Esophagus muscularis mucosa (tissue), 4 donors: ENCODE measurements at places on chromosomes 6 and 20.

DNA sequence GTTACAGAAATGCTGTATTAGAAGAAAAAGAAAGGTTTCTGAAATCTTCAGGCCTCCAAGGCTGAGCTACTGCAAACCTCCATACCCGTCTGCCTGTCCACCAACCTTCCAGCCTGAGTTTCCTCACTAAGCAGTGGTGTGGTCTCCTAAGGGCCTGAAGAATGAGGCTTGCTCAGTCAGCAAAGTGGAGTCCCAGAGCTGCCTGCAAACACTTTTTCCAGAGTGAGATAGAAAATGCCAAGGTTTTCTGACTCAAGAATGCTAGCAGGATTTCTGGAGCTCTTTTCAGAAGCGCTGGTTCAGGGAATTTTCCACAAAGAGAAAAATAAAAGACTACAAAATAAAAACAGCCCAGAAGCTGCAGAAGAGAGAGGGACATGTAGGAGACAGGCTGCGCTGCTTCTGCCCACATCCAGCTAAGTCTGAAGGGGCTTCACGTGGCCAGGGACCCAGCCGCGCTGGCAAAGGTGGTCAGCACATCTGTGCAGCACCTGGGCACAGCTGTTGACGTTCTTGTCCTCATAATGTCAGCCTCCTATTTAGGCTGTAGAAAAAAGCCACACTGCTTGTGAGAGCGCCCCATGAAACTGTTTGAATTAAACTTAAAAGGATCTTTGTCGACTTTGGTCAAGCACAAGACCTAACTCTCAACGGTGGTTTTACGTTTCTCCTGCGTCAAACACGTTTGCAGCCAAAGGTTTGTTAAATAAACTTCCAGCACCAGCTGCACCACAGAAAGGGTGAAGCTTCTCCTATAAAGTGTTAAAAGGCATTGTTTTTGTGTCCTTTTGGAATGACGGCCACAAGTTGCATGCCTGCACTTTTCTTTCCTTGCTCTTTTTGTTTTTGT is 209.0 kb downstream of the THBS2 start:
- peak; percentile 90 for DNase-seq

- DNase-seq, result no peak
Observed at GRCh38 chr20:44382641-44383040, 27.1 kb downstream of the HNF4A start.

DNA sequence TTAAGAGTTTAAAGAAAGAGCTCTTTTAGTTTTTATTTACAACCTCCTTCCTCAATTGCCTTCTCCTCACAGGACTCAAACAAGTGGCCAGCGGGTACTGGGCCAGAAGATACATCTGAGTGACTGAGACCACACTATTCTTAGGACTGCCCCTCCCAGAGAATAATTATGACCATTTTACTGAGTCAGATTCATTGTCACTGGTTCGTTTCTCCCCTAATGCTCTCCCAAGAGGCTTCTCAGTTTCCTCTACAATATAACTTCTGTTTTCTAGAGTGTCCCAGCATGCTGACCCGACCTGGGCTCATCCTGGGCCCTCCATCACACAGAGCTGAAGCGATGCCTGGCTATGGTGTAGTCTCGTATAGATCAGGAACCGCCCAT is 279.9 kb downstream of the CD83 start:
- DNase-seq, result peak; percentile 24

- no peak for DNase-seq
Observed at GRCh38 chr20:40571639-40572038, 117.4 kb downstream of the MAFB start.

GRCh38 chr20:15634102-15634501 is 939.1 kb downstream of the KIF16B start:
- DNase-seq, result no peak
